ENCODE measurements at places on chromosomes 16 and 17.

- DNase-seq, result no peak
These were observed 3.7 kb upstream of the DNASE1 start for GRCh38 chr16:3650631-3651265.

- DNase-seq, result no peak
These were observed 17.3 kb downstream of the JPH3 start for GRCh38 chr16:87619360-87620200.

GRCh38 chr17:81540676-81541027, 11.5 kb downstream of the FAAP100 start:
- no peak for DNase-seq

DNA sequence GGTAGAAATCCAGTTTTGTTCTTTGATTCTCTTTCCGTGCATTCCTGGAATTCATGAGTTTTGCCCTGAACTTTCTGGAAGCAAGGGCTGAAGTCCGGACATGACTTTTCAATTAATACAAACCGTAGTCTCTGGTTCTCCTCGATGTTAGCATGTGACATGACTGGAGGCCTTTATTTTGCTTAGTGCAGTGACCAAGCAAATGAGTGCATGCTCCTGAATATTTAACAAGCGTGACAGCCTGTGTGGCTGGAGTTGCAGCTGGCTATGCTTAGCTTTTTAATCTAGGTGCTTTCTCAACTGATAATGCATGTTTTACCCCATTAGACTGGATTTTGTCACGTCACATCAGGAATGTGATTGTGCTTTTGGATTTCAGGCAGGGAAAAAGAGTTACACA, 302.1 kb downstream of the MAP2K6 start:
- DNase-seq, result no peak

DNA sequence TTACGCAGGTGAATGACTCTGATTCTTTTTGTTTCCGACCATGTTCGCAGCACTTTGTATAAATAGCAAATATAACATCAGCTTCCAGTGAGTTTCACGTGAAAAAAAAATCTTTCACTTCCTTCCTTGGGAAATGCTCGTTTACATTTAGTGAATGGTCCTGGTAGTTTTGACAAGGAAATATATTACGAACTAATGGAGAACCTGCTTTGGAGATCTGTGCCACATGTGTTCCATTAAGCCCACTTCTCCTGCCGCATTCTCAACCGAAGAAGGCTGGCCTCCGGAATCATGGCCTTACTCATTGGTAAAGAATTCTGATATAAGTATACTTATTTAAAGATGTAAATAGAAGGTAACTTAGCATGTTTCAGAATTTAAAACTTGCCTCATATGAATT, 3.6 kb downstream of the CRAMP1 start:
- no peak for DNase-seq

DNA sequence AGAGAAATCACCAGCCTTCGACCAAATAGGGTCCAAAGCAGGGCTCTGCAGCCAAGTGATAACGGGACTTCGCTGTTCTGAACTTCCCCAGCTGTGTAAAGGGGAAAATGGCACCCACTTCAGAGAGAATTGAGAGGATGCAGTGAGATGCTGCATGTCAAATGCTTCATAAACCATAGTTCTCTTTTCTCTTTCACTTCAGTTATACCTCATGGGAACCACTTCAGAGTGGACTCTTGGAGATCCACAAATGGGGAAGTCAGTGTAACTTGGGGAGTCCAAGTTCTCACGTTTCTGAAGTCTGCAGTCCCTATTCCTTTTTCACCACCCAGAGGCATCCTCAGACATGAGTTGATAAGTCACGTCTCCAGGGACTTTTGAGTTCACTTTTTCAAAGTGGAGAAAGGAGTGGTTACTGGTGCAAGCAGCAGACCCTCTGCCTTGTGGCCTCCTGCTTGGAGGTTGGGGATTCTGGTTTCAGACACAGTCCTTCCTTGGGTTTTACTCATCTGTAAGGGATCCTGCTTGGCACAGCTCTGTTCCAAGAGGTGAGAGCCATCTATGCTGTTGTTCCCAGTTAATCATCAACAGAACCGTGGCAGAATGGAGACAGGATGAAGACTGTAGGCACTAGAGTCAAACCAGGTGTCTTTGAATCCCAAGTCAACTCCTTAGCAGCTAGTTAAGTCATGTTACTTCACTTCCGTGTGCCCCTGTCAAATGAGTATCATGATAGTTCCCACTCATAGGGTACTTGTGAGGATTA, 123.4 kb upstream of the NOL11 start:
- no peak for DNase-seq

- DNase-seq, result no peak
These were observed at the start of gene ELMO3 for GRCh38 chr16:67199011-67199807. ELMO3 (plus strand) TSS chr16:67199131; CDS start chr16:67199327, 196 bp downstream.
